ENCODE measurements at places on chromosomes 5 and 9.

DNA sequence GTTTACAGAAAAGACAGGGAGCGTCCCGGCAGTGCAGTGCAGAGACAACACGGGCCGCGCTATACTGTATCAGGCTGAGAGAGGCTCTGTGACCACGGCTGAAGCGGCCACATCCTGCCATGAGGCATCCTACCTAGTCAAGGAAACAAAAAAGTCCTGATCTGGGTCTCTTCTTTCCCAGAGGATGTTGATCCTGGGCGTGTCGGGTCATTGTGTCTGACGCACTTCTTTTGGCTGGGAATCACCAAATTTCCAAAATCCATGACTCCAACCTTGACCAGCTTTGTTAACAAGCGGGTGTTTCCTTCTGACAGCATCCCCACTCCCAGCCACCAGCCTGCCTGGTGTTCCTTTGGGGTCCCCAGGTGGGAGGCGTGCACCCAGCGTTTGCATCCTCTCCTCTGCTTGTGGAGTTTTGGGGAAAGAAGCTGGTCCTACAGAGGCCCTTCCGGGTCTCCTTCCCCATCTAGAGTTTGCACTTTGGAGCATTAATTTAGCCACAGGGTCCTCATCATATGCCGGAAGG, 91.4 kb upstream of the RAI14 start:
- peak; percentile 47 for DNase-seq

- DNase-seq, result peak; percentile 90
Observed at GRCh38 chr5:142597546-142598337, 88.1 kb downstream of the FGF1 start.

- DNase-seq, result no peak
Observed at GRCh38 chr5:16837305-16837704, 98.8 kb downstream of the MYO10 start.

DNA sequence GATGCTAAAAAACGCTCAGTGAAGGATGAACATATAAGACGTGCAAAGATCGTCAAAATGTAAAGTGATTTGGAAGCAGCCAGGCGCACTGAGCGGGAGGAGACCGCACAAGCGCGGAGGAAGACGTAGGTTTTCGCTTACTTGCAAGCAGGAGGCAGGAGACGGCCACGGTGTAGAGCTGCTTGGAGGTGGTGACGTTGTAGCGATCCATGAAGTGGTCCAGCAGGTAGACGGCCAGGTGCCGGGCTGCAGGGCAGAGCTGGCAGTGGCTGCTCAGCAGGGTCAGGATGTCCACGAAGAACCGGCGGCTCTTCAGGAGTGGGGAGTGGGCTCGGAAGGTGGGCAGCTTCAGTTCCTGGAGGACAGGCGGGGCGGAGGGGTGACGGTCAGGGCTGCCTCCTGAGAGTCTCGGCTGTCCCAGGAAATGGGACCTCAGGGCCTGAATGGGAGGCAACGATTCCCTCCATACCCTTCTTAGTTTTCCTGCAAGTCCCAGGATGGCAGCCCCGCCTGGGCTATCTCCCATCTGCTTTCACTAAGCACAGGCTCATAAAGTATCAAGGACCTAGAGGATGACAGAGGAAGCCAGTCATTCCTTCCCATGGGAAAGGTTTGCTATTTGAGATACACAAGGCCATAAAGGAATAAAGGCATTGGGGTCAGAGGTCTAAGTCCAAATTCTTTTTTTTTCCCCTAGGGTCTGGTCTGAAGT, 31.8 kb downstream of the CCNJL start:
- no peak for DNase-seq

- no peak for DNase-seq
Observed at GRCh38 chr9:137479892-137480685, 21.0 kb upstream of the NSMF start.

GRCh38 chr9:101574731-101575333, 19.9 kb downstream of the PPP3R2 start:
- no peak for DNase-seq

- DNase-seq, result peak; percentile 53
Observed at GRCh38 chr5:124660229-124661093, 86.0 kb downstream of the ZNF608 start.

DNA sequence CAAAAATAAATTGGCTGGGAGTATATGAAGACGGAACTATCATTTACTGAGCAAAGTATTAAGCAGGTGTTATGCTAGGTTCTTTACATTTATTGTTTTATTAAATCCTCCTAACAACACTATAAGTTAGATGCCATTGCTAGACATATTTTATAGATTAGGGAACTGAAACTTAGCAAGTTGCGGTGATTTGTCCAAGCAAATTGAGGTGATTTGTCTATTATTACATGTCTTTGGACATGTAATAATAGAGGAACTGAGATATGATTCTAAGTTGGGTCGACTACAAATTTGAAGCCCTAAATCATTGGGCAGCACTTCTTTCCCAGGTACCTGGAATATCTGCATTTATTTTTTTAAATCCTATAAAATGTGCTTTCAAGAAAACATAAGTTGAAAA, 429.9 kb downstream of the GABRG2 start:
- DNase-seq, result no peak

- no peak for DNase-seq
Observed at GRCh38 chr5:160432196-160432595, 10.5 kb downstream of the PTTG1 start.

DNA sequence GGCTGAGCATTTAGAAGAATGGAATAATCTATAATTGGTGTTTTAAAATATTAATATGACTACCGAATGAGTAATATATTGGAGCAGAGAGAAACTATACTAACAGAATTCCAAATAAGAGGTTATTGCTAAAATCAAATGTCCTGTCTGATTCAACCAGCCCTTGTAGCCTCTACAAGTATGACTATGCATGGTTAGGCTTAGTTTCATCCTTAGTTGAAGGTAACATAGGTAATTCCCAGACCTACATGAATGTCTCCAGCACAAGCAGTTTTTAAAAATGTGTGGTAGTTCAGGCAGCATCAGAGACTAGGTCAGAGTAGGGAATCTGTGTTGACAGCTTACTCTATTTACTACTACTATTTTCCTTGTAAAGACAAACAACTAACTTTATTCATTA, 51.7 kb upstream of the SLC27A6 start:
- no peak for DNase-seq

DNA sequence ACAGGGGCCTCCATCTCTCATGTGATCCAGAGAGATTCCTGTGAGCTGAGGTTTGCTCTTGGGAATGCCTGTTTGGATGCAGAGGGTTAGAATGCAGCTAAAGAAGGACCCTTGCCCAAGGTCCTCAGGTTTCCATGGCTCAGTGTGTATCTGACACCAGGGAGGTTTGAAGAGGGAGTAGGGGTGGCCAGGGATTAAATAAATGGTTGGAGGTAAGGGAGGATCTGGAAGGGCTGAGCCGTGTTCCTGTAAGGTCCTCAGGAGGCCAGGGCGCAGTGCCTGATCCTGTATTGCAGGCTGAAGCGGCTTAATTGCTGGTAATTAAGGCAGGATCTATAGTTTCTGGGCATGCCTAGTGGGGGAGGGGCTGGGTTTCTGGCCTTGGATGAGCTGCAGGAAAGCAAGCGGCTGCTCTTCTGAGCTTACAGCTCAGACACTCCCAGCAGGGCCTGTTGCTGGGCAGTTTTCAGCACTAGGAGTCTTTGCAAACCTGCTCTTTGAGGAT, 41.5 kb upstream of the MAP1B start:
- no peak for DNase-seq

DNA sequence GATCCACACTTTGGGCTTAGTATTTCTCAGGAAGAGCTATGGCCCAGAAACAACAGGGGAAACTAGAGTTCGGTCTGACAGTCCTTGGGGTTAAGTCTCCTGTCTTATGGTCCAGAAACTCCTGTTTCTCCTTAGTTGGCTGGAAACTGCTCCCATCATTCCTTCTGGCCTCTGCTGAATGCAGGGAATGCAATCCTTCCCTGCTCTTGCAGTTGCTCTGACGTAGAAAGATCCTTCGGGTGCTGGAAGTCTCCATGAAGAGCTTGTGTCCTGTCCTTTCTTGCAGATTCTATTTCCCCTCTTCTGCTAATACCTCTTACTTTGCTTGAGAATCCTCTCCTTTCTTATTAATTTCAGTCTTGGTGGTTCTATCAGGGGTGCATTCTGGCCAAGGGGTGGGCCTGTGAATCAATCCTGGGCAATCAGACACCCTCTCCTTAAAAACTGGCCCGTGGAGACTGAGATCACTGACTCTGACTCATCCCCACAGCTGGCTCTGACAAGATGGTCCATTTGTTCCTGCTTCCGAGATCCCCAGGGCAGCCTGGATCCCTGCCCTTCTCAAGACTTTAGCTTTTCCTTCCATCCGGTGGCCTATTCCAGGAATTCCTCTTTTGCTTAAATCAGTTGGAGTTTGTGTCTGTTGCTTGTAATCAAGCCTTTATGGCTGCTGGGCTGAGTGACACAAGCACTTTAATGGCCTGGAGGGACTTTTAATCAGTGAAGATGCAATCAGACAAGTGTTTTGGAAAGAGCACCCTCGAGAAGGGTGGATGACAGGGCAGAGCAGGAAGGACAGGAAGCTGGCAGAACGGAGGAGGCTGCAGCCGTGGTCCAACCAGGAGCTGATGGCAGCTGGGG, 23.7 kb downstream of the PTGS1 start:
- DNase-seq, result peak; percentile 91

DNA sequence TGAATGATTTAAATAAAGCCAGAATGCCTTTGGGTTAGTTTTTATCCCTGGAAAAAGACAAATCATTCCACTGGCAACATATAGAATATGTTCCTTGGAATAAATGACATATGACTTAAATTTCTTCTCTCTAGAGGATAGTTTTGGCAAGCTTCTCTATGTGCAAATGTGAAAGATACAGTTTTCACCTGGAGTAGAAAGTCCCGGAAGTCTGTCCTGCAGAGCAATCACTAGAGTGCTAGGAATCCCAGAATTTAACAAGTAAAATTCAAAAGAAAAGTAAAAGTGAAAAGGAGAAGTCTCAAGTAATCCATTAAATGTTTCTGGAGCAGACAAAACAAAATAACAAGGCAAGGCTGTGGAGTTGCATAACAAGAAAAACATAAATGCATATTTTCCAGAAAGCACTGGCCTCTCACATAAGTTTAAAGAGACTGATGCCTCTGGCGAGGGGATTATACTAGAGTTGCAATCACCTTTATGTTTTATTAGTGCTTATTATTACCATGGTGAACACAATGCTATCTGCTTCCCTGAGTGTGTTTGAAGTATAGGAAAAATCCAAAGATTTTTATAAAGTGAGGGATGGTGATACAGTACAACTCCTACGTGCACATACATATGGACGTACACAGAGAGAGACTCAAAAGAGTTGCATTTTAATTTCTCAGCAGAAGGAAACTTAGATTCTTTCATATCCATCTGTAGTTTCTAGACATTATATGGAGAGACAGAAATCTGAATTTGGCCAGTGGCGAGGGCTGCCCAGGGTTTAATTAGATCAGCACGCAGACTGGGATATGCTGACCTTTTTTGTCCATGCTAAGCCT, 188.3 kb upstream of the ANKRD55 start:
- DNase-seq, result no peak

DNA sequence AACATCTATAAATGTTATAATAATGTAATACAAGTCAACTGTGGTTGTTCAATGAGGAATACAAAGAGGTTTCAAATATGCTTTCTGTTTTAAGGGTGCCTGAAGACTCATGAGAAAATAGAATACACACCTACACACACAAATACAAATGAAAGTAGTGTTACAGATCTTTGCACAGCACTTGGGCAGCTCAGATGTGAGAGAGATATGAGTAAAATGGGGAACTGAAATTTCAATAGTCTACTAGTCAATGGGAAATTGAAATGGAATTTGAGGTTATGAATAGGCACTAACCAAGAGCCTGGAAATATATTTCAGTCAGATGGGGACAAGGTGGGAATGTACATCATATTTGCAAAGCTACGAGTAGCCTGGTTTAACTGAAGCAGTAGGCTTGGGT, 96.6 kb downstream of the ISL1 start:
- no peak for DNase-seq

DNA sequence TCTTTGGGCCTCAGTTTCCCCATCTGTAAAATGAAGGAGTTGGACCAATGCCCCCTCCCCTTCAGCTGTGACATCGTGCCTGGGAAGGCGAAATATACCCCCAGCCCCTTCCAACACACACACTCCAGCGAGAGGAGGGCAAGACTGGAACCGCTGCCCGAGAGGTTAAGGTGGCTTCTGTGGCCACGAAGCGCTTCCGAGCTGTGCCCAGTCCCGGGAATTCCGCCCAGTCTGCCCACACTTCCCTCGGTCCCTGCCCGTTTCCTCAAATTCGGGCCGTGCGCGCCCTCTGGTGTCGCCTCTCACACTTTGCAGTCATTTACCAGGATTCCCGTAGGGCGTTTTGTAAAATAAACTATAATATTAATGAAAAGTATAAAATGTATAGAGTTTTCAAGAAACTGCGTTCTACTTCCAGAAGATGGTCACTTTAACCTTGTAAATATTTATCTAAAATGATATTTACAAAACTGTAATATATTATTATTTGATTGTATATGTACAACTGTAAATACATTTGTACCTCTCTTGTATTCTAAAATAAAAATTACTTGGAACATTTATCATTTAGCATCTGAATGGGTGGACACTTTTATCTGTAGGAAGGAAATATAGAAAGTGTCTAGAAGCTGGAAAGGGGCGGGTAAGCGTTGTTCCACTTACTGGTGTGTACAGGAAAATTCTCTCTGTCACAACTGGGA, 11.0 kb upstream of the EXOSC2 start:
- DNase-seq, result peak; percentile 81

GRCh38 chr5:132674671-132675506, 1.1 kb downstream of the IL4 start:
- DNase-seq, result peak; percentile 97

DNA sequence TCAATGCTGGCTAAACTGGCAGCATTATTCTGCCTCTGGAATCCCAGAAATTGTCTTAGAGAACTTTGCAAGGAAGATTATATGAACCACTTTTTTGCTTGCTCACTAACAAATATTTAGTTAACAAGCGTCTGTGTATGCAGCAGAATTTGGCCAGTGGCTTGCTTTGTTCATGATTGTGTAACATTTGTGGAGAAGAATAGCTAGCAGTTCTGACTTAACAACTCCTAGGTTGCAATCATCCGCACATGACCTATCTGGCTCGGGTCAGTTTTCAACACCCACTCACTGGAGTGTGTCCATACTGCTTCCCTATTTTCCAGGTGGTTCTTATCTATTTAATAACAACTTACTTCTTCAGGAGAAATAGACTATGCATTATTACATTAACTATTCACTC, 98.5 kb downstream of the SNX18 start:
- peak; percentile 92 for DNase-seq

DNA sequence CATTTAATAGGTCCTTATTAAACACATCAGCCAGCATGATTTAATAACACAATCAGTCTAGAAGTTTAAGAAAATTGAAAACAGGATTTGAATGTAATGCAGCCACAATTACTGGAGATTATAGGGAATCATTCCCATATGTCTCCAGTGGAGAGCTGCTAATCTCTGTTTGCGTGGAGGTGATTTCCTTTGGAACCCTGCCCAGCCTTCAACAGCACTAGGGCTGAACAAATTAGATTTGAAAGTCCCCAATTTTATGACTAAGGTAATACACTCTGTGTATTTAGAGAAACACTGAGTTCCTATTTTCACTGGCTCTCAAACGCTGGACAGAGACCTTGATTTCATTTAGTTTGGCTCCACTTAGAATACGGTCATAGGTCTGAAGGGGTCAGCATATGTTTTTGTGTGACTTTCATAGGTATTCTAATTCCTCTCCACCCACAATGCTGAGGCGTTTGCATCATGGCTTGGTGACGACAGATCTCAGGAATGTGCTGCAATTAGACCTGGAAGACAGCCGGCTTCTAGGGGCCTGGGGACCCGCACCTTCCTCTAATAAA, 508.3 kb downstream of the EBF1 start:
- DNase-seq, result peak; percentile 22
